ENCODE measurements at places on chromosomes 12 and 14.

GRCh38 chr12:29698756-29699155, 85.0 kb downstream of the TMTC1 start:
- DNase-seq: no peak

GRCh38 chr12:105368047-105368646, 37.7 kb downstream of the C12orf75 start:
- DNase-seq: no peak

DNA sequence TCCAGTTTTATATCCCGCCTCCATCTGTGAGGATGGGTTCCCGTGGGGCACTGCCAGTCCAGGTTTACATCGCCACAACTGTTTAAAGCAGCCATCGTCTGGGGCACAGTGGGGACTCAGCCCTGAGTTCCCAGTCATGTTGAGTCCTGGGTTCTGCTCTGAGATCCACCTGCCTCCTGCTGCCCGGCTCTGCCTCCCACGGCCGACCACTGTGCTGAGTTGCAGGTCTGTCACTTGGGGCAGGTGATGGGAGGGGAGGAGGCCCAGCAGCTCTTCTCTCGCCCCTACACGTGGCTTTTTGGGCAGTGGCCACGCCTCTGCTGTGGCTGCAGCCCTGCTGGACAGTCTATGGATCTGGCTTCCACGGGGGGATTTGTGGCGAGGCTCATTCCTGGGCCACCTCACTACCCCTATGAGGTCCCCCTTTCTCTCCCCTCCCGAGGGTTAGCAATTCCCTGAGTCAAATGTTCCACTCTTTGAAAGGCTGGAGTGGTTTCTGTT, 143.0 kb downstream of the ADGRD1 start:
- no peak for DNase-seq

DNA sequence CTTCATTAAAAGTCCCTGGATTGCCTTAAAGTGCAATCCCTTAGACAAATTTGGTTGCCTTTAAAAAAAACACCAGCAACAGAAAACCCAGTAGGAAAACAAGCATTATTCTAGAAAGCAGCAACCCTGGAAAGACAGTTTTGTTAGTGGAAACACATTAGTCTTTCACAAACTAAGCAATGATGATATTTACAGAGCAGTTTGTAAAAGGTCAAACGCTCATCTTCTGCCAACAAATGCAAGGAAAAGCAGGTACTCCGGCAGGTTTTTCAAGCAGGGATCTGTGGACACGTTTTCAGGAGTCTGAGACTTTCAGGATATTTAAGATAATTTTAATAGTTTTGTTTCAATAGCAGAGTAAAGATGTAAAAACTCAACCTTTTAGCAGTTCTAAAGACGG, 202.2 kb downstream of the EXOC5 start:
- no peak for DNase-seq

DNA sequence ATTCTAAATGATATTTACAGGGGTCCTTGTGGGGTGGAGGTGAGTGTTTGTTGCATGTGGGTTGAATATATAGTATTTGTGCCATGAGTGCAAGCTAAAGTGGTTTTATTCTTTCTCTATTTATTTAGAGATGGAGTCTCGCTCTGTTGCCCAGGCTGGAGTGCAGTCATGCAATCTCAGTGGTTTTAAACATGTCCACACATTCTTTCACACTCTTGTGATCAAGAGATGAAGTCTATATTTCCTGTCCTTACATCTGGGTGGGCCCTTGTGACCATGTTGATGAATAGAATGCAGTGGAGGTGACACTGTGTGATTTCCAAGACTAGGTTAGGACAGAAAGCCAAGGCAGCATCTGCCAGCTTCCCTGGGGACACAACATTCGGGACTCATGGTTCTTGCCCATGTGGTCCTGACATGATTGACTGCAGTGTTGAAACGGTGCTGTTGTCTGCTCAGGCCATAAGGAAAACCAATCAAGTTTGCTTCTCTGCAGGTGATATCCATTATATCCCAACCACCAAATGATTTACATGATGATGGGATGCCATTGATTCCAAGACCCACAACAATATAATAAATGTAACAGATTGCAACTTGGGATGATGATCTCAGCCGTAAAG, 172.6 kb downstream of the SUDS3 start:
- DNase-seq: no peak

Measured in nucleus accumbens (tissue), 56 donors.